ENCODE measurements at places on chromosomes 6 and 20.

GRCh38 chr20:38970302-38970701 lies 8.2 kb downstream of the DHX35 start:
- no peak for DNase-seq

- DNase-seq = peak; percentile 65
Measured at GRCh38 chr6:126123226-126123625, 136.9 kb downstream of the TRMT11 start.

GRCh38 chr6:33975661-33976436 lies 170.0 kb downstream of the GRM4 start:
- no peak for DNase-seq

GRCh38 chr20:23086931-23087411 lies 847 bp upstream of the CD93 start:
- no peak for DNase-seq

GRCh38 chr6:27616328-27617045 lies 143.6 kb upstream of the ZNF184 start:
- no peak for DNase-seq

DNA sequence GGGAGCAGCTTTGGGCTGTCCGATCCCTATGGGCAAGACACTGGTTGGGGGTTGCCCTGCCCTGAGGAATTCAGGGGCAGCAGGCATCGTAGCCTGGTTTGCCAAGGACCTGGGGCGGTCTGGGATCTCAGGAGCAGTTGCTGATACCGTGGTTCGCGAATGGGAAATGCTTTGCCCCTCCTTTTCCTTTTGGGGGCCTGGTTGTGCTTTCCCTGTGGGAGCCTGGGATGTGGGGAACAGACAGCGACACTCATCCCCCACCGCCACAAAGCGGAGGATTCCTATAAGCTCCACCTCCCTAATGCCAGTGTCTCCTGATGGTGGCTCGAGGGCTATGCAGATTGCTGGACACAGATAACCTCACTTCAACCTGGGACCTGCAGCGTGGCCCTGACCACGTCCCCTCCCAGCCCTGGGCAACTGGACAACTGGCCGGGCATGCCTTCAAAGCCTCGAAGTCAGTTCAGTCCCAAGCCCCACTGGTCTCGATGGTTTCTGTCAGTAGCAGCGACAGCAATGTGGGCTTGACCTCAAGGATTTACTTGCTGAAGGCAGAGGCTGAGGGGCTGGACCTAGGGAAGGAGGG lies 3.3 kb downstream of the CEBPB start:
- DNase-seq = no peak

DNA sequence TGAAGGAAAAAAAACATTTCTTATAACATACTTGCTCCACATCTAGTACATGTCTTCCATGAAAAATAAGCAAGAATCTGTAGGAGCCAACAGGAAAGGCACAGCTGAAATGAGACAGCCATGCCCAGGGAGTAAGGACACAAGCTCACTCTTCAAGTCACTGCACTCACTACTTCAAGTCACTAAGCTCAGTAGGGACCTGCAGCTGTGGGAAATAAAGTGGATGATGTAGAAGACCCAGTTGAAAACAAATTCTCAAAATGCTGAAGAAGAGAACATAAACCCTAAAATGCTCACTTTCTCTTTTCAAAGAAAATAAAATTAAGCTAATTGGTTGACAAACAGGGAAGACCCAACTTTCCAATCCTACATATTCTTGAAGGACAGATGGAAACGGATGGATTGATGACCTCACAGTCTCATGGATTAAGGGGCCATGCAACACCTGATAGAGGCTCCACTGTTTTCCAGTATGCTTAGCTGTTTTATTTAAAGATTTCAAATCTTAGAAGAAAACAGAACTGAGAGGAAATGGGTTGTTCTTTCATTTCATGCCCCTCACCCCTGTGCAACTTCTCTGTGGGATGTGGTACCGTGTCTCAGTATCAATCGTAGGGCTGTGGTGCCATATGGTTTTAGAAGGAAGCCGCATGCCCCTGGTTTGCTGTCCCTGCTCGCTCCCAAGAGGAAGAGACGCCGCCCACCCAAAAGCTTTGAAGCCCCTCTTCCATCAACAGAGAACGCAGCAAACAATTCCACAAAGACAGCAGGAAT lies 133.3 kb downstream of the WDR27 start:
- no peak for DNase-seq

- DNase-seq = no peak
Measured at GRCh38 chr6:38603966-38604365, 35.8 kb downstream of the BTBD9 start.

DNA sequence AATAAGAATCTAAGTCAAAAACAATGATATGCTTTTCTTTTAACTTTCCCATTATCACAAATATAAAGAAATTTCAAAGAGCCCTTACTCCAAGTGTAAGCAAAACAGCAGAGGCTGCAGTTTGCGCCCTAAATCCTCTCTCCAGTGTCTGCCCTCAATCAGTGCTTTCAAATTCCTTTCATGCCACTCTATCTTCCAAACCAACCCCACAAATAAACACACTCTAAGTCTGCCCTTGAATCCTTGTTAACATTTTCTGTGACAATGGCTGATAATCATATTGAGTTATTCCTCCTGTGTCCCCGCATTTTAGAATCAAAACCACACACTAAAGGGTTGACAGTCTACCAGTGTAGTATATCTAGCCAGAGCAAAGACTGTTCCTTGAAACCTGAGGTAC lies 317.9 kb upstream of the MARCKS start:
- DNase-seq = no peak

GRCh38 chr6:111573131-111573883 lies 32.4 kb downstream of the TRAF3IP2 start:
- DNase-seq = peak; percentile 13

DNA sequence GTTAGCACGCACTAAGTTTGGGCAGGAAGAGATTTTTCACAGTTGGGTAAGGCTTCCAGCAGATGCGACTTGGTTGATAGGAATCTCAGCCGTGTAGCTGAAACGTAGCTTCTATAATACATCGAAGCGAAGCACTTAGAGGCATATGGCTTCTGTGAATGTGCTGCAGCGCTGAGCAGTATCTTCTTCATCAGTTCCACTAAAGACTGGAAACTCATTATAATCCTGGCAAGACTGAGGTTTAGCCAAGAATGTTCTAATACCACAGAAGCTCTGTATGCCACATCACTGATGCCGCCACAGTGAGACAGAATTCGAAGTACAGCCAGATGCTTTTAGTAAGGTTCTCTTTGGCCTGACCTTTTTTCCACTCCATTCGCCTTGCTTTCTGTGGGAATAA lies 680.2 kb upstream of the AGPAT4 start:
- DNase-seq = no peak

- no peak for DNase-seq
Measured at GRCh38 chr6:162951164-162951743, 223.5 kb downstream of the PACRG start.

DNA sequence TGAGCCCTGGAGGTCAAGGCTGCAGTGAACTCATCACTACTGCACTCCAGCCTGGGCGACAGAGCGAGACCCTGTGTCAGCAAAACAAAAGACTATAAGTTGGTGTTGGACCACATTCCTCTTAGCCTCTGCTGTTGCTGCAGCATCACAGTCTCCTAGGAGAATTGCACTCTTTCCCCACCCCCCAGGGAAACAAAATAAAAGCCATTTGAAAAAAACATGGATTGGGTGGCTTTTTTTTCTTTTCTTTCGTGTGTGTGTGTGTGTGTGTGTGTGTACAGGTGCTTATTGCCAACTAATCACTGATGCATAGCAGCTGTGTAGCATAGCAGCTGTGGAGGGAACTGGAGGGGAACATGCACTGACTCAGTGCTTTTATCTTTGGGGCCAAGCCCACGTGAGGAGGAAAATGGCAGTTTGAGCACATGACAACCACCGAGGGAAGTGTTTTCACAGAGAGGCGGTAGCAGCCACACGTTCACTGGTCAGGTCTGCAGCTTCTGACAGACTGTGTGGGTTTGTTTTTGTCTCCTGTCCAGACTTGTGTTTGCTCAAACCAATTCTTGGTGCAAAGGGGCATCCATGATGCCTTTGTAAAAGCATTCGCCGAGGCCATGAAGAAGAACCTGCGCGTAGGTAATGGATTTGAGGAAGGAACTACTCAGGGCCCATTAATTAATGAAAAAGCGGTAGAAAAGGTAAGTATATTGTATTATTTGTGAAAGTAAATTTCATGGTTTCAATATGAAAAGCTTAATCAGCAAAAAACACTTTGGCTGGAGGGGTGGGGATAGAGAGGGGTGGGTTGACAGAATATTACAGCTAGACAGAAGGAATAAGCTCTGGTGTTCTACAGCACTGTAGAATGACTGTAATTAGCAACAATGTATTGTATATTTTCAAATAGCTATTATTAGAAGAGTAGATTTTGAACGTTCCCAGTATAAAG lies 27.7 kb downstream of the ALDH5A1 start:
- DNase-seq = no peak

DNA sequence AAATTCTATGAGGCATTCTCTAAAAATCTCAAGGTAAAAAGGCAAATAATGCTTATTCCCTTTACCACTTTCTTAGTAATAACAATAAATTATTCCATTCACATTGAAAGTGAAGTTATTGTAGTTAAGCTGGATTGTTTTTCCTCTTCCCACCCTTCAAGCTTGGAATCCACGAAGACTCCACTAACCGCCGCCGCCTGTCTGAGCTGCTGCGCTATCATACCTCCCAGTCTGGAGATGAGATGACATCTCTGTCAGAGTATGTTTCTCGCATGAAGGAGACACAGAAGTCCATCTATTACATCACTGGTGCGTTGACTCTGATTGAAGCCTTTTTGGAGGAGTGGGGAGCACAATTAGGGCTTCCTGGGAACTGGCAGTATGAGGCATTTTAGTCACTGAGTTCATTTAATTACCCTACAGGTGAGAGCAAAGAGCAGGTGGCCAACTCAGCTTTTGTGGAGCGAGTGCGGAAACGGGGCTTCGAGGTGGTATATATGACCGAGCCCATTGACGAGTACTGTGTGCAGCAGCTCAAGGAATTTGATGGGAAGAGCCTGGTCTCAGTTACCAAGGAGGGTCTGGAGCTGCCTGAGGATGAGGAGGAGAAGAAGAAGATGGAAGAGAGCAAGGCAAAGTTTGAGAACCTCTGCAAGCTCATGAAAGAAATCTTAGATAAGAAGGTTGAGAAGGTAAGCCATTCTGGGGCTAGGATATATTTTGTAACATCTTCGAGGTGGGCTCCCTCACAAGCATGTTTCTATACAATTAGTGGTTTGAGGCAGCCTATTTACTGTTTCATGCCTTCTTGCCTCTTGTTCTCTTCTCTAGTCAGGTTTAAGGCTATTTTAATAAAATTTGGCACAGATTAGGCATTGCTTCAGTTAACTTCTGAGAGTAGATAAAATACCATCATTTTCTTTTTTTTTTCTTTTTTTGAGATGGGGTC lies 4.9 kb downstream of the HSP90AB1 start:
- no peak for DNase-seq

GRCh38 chr6:7759320-7759719 lies 33.4 kb downstream of the BMP6 start:
- DNase-seq = no peak
